ENCODE measurements at places on chromosomes 11 and 22.

- DNase-seq, result no peak
These were observed 605.2 kb downstream of the NTM start for GRCh38 chr11:131975619-131976018.

DNA sequence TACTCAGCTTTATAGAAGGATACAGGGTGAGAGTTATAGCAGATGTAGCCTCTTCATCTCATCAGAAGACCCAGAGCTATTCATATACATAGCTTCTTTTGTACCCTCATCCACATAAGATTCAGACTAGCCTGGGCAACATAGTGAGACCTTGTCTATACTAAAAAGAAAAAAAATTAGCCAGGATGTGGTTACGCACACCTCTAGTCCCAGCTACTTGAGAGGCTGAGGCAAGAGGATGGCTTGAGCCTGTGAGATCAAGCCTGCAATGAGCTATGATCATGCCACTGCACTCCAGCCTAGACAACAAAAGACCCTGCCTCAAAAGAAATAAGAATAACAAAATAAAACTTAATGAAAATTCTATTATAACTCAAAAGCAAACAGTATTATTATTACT is 36.7 kb upstream of the B3GNT6 start:
- no peak for DNase-seq

DNA sequence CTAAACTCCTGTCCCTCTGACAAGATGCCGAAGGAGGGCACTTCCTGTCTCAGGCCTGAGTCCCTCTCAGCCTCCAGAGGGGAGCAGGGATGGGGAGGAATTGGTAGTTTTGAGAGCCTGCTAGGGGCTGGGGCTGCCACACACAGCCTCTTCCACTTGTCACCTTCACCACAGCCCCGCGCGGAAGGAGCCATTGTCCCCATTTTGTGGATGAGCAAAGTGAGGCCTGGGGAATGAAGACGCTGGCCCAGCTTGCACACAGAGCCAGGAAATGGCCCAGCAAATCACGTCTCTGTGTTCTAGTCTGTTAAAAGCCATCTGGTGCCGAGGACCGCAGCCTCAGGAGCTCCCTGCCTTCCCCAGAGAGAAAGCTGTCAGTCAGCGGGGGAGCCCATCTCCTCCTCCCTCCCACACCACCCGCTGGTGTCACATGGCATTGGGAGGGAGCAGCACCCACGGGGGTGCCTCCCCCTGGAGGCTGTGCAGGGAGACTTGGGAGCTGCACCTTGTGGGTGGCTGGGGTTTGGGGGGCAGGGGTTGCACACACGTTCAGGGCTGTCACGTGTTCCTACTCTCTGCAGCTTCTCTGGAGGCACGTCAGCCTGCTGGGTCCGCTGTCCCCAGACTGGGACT is 34.6 kb downstream of the RASD2 start:
- DNase-seq, result no peak

DNA sequence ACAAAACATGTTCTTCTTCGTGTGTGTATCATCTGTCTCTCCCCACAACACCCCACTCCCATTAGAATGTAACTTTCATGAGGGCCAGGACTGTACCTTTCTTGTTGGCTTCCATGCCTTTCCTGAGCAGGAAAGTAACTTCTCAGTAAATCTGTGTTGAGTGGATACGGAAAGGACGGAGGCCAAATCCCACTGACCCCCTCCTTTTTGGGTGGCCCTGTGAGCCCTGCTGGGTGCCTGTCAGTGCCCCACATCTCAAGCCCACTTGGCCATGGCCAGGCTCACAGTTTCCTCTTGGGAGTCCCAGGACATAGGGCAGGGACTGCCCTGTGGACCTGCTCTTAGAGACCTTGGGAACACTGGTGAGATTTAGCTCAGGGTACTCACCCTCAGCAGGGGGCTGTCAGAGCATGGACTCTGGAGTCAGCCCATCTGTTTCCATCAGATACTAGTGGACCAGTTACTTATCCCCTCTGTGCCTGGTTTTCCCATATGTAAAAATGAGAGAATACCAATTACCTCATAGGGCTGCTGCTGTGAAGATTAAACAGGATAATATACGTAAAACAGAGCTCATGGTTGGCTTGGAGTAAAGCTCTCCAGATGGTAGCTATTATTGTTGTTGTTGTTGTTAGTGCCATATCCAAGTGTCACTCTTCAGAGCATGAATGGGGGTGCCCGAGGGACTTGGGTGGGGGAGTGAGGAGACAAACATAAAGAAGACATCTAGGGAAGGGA is 1.0 kb upstream of the C11orf96 start:
- DNase-seq, result no peak

DNA sequence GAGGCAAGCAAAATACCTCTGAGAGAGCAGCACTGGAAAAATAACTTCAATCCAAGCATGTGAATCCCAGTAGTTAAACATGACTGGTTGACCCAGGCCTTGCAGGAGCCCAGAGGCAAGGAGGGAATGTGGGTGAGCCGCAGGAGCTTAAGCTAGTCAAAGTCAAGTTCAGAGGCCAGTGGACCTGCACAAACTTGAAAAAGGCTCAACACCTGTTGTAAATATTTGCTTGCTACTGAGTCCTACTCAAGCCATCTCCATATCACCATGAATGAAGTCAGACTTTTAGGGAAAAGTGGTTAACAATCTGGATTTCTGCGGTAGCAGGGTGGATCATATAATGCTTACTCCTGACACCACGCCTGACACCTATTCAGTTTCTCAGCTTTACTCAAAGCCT is 4.8 kb upstream of the CAT start:
- DNase-seq, result no peak

DNA sequence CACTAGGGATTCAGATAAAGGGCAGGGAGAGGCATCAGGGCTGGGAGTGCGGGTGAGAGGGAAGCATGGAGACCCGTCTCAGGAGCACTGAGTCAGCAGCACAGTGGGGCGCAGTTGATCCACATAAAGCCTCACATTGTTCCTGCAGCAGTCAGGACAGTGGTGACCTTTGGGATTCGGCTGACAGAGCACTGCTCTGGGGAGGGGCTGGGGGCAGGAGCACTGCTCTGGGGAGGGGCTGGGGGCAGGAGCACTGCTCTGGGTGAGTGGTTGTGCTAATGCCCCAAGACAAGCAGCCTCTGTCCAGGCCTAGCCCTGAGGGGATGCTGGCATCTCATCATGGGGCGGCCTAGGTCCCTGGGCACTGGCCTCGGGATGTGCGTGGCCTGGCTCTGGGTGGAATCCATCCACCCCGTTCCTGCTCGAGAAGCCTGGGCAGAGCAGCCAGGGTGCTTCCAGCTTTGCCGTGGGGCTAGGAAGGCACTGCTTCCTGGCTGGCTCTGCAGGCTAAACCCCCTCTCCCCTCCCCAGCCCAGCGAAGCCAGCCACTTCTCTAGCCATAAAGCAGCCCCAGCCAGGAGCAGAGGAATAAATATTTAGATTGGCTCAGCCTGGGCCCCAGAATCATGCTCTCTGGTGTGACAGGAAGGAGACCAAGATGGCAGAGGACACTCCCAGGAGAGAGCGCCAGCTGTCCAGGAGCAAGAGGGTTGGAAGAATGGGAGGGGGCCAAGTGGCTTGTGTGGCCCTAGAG is 7.3 kb downstream of the OAF start:
- DNase-seq, result no peak

DNA sequence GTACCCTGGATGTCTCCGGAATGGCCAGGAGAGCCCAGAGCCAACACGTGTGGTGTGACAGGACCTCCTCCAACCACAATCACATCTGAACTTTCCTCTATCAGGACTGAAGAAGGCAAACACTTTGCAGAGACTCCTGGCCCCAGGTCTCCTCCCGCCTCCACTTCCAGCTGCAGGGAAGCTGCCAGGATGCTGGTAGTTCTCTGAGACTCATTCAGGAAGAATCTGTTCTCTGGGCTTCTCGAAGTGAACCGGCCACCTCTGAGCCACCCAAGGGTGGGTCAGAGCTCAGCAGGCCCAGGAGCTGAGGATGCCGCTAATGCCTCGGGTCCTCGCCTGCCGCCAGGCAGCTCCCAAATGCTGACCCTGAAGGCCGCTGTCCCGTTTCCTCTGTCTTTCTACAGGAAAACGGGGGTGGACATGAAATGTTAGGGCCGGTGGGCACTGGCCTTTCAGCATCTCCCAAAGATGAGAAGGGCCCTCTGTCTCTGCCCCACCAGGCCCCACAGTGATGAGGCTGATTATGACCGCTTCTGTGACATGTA is 789.9 kb downstream of the BRD1 start:
- DNase-seq, result no peak

GRCh38 chr11:113864410-113864809 is 11.0 kb downstream of the USP28 start:
- DNase-seq, result no peak

GRCh38 chr11:48103621-48104567 is 112.7 kb upstream of the OR4B1 start:
- no peak for DNase-seq

DNA sequence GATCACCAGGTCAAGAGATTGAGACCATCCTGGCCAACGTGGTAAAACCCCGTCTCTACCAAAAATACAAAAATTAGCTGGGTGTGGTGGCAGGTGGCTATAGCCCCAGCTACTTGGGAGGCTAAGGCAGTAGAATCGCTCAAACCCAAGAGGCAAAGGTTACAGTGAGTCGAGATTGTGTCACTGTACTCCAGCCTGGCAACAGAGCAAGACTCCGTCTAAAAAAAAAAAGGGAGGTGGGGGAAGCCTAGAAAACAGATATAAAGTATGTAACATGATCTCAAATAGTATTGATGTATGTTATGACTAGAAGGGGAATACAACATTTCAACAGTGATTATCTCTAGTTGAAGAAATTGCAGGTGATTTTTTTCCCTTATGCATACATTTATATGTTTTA is 61.4 kb downstream of the SLC1A2 start:
- DNase-seq, result no peak

DNA sequence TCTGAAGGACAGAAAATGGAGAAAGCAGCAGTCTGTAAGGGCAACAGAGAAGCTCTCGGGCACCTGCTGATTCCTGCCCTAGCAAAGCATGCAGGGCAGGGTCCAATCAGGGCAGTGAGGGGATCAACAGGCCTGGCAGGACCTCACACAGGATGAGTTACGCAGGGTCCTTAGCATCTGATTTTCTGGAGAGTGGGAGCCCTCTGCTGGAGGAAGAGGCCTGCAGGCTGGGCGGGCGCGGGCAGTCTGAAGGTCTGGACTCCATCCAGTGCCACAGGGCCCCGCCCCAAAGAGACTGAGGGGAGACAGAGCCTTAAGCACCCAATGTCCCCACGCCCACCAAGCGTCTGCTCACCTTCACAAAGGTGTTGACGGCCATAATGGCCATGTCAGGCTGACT is 28.9 kb downstream of the AP1B1 start:
- no peak for DNase-seq

- no peak for DNase-seq
These were observed 4.8 kb upstream of the APOBEC3H start for GRCh38 chr22:39092111-39092862.

DNA sequence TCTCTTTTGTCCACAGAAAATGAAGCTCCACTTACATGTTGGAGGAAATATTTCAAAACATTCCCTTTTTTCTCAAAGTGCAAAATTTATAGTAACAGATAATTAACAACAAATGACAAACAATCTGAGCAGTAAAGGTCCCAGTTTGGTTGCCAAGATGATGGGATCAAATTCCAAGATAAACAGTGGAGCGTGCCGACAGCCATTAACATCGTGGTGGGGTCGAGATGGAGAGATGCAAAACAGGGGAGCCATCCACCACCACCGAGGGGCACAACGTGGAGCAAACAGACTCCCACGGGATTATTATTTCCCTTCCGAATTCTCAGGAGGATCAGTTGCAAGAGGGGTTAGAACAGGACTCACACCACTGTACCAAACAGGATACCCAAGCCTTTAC is 17.2 kb downstream of the MPPED2 start:
- no peak for DNase-seq

DNA sequence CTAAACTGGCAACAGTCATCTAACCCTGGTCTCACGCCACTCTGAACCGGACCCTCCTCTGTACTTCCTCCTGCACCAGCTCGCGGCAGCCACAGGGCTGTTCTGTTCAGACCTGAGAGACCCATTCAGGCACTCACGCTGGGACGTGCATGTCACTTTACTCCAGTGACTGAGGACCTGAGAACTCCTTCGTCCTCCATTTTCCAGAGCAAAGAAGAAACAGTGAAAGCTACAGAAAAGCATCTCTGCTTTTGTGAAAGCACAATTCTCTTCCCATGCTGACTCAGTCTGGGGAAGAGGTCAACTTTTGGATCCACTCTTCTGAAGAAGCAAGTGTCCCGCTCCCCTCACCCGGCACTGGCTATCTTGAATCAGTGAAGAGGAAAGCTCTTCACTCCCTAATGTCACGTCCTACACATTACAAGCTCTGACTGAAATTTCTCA is 24.5 kb downstream of the PISD start:
- no peak for DNase-seq

DNA sequence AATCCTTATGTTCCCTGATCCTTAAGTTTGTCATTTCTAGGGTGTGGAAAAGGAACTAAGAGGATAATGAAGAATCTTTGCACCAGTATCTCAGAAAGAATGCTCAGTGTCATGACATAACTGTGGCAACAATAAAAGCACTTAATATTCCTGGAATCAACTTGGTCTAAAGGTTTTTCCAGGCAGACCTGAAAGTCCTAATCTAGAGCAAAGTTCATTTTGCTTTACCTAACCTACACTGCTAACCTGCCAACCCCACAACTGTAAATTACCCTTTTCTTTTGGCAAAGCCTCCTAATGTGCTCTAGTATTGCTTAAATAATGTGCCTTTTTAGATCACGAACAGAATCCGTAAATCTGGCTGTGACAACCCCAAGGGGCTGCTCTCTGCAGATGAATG is 82.5 kb downstream of the AMBRA1 start:
- no peak for DNase-seq

DNA sequence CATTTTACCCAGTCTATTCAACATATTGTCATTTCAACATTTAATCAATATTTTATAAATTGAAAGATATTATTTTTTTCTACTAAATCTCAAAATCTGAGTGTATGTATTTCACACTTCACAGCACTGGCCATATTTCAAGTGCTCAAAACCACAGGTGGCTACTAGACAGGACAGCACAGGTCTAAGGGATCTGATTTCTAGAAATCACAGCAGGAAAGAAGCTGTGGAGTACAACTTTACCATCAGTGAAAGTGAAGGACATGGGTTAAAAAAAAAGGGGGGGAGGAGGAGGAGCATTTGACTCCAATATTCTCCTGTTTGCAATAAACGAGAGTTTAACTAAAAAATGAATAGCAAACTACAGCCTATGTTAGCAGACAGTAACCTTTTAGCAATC is 4.5 kb downstream of the PRDM10 start:
- DNase-seq, result no peak

GRCh38 chr11:75733431-75734107 is 15.9 kb downstream of the MOGAT2 start:
- peak; percentile 7 for DNase-seq

GRCh38 chr11:36411202-36411640 is 98.9 kb downstream of the TRAF6 start:
- no peak for DNase-seq
